ENCODE measurements at places on chromosomes 1 and 21. TPM values are rescaled to one million over a fixed set of nuclear protein-coding genes. Genes with fewer than 3 reads are reported as not detected.

S100A14 gene
- 2.1 TPM for total RNA-seq

WNT2B gene
- total RNA-seq = 1.0 TPM

DNA sequence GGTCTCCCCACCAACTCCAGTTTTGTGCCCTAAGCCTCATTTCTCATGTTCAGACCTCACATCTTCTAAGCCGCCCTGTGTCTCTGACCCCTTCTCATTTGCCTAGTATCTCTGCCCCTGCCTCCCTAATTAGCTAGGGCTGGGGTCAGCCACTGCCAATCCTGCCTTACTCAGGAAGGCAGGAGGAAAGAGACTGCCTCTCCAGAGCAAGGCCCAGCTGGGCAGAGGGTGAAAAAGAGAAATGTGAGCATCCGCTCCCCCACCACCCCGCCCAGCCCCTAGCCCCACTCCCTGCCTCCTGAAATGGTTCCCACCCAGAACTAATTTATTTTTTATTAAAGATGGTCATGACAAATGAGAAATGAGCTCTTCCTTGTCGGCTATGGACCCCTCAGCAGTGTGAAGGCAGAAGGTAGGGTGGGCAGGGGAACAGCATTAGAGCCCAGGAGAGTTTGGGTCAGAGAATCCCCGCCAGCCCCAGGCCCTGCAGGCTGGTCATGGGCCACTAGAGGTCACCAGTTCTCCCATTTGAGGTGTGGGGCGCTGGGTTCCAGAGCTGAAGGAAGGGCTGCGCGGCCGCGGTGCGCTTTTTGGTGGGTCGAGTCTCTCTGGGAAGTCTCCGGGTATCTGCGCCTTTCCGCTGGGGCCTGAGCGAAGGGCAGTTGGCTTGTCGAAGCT, 11.5 kb downstream of the ADAMTSL4 start:
- DNase-seq = peak; percentile 94
- peaks cover under 1% of the 10 kb centered on the region for H3K36me3 ChIP-seq
- peak overlapping the region; percentile 98 for H3K27ac ChIP-seq
- H3K4me3 ChIP-seq = peak overlapping the region; percentile 92
- peaks cover 45% of the 10 kb centered on the region for H3K4me1 ChIP-seq

DNA sequence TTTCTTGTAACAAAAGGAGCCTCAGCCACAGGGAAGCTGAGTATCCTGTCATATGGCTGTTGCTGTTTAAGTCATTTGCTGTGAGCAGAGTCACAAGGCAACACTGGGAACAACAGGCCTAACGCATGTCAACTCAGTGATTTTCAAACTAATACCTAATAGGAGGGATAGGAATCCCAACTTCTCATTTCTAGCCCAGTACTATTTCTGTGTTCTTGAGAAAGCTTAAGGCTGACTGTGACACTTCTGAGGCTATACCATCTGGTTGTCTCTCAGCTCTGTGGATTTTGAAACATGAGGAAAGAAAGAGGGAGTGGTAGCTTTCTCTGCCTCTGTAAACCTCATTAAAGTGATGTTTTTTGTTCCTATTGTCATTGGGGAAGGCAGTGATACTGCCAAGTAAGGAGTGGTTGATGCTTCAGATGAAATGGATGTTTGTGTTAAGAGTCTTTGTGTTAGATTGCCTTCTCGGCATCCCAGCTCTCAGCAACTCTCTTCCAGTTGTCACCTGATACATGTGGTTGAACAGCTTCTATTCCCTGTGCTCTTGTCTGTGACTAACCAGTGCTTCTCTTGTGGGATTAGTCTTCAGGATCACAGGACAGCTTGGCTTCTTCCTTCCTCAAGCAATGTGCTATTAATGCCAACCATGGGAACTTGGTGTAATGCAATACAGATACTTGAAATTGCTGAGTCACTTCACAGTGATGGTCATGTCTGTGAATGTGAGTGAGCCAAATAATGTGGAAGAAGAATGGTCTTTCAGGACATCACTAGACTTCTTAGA, 166.8 kb upstream of the IVNS1ABP start:
- H3K4me3 ChIP-seq = no peak overlapping the region
- peak overlapping the region; percentile 8 for H3K27ac ChIP-seq
- no peaks in the 10 kb centered on the region for H3K36me3 ChIP-seq

All from WTC11 (cell line).